ENCODE measurements at places on chromosomes 1 and 21. TPM values are rescaled to one million over a fixed set of nuclear protein-coding genes. Genes with fewer than 3 reads are reported as not detected.

GRCh38 chr1:27594564-27595510, 9.1 kb downstream of the AHDC1 start:
- H3K36me3 ChIP-seq, result no peaks in the 10 kb centered on the region
- no peak for DNase-seq
- H3K4me1 ChIP-seq, result peaks cover 55% of the 10 kb centered on the region
- H3K27ac ChIP-seq, result peak overlapping the region; percentile 28

DNA sequence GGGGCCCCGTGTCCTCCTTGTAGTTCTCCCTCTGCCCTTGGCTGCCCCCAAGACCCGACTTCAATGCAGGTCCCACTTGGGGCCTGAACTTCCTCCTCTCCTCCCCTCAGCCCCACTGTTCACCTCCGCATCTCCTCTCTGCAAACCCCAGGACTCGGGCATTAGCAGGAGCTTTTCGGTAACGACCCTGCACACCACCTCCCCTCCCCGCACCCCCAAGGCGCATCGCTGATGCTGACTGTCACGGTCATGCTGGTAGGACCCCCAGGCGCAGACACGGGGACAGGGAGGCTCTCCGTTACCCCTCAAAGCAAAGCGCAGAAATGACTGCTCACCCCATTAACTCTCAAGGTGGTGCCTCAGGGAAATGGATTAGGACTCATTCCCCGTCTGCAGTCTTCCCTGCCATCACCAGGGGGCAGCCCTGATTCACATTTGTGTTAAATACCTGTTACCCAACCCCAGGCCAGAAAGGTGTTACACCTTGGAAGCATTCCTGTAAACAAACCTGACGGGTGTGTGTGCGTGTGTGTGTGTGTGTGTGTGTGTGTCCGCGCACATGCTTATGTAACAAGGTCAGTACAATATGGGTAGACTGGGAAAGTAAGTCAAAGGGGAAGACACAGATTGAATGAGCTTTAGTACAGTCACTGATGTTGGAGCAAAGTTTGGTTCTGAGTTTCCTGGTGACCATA, 6.4 kb upstream of the GUCA2B start:
- peak; percentile 91 for DNase-seq
- no peaks in the 10 kb centered on the region for H3K36me3 ChIP-seq
- peaks cover 24% of the 10 kb centered on the region for H3K27me3 ChIP-seq
- H3K4me3 ChIP-seq, result no peak overlapping the region
- H3K27ac ChIP-seq, result no peak overlapping the region

GRCh38 chr1:77382366-77382765, 100.5 kb downstream of the AK5 start:
- H3K27ac ChIP-seq, result no peak overlapping the region
- DNase-seq, result no peak
- no peaks in the 10 kb centered on the region for H3K4me1 ChIP-seq
- H3K4me3 ChIP-seq, result no peak overlapping the region
- H3K27me3 ChIP-seq, result no peaks in the 10 kb centered on the region

RPS6KC1 gene
- total RNA-seq, result 11.5 TPM

SAMSN1 gene
- 1.6 TPM for total RNA-seq

- no peak overlapping the region for H3K4me3 ChIP-seq
- peaks cover 29% of the 10 kb centered on the region for H3K4me1 ChIP-seq
These were observed 140.2 kb upstream of the HOOK1 start for GRCh38 chr1:59674595-59674994.

DNA sequence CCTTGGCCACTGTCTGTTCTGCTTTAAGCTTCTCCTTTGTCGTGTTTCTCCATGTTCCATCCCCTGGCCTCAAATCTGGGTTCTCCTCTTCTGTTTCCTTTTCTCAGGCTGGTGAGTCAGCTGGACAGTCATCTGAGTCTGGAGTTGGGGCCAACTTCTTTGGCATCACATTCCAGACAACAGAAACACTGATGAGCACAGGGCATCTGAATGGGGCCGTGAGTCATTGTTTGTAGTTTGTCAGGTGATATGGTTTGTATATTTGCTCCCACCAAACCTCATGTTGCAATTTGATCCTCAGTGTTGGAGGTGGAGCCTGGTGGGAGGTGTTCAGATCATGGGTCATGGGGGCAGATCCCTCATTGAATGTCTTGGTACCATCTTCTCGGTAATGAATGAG, 14.3 kb upstream of the OLIG2 start:
- H3K4me3 ChIP-seq, result no peak overlapping the region
- no peak for DNase-seq
- peaks cover 41% of the 10 kb centered on the region for H3K27me3 ChIP-seq
- no peaks in the 10 kb centered on the region for H3K36me3 ChIP-seq

GRCh38 chr1:185821612-185822385, 87.6 kb downstream of the HMCN1 start:
- no peak overlapping the region for H3K4me3 ChIP-seq
- no peak overlapping the region for H3K27ac ChIP-seq
- H3K4me1 ChIP-seq, result no peaks in the 10 kb centered on the region

LRRC3 gene
- 4.4 TPM for total RNA-seq

DNA sequence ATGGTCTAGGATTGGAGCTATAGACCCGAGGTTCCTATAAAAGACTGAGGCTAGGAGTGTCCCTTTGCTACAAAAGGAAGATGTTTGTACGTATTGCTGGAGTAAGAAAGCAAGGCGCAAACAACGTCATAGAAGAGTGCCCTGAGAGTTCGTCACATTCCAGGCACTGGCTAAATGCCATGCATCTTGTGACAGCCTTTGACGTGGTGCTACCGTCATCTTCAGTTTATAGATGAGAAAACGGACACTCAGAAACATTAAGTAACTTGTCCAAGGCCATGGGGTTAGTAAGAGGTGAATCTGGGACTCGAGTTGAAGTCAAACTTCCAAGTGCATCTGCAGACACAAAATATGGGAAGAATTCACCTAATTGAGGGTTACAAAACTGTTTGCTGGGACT, 104.2 kb upstream of the SLC45A1 start:
- H3K27ac ChIP-seq, result no peak overlapping the region
- DNase-seq, result no peak
- H3K4me3 ChIP-seq, result no peak overlapping the region
- H3K27me3 ChIP-seq, result no peaks in the 10 kb centered on the region
- H3K4me1 ChIP-seq, result peaks cover 5% of the 10 kb centered on the region
